DMS79 treated with DMSO at 0.1 percent for 48 hours (cell line): ENCODE measurements at places on chromosomes 2 and 18.
A peak's percentile ranks its signal among the peaks of the same experiment; 100 is the strongest.

DNA sequence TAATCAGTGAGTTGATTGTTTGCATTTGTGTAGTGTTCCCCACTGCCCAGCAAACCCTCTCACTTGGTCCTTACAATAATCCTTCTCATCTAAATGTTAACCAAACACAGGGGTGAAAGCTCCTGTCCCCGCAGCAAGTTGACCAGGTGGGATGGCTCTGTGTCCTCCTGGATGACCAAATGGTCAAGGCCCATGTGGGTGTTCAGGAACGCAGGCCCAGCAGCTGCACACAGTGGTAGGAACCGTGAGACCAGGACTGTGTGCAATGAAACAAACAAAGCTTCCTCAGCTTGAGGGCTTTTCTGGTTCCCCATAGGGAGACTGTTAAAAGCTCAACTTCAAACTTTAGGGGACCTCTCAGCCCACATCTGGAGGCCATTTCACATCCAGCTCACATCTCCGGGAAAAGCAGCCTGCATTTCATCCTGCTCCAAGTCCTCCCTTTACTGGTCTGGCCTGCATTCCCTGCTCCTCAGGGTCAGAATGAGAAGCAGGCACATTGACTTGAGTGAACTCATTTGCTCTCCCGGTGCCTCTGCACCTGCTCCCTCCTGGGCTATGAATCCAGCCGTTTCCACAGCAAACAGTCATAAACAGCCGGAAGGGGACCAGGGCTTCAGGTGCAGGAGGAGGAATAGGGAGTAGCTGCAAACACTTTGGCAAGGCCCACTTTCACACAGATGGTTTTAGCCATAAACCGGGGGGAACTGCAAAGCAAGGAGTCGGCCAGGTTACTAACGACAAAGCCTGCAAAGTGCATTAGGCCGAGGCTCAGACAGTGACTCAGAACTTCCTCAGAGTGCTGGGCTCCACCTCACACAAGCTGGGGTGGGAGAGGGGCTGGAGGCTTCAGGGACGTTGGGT lies 144.7 kb downstream of the CAPN13 start:
- DNase-seq: no peak

DNA sequence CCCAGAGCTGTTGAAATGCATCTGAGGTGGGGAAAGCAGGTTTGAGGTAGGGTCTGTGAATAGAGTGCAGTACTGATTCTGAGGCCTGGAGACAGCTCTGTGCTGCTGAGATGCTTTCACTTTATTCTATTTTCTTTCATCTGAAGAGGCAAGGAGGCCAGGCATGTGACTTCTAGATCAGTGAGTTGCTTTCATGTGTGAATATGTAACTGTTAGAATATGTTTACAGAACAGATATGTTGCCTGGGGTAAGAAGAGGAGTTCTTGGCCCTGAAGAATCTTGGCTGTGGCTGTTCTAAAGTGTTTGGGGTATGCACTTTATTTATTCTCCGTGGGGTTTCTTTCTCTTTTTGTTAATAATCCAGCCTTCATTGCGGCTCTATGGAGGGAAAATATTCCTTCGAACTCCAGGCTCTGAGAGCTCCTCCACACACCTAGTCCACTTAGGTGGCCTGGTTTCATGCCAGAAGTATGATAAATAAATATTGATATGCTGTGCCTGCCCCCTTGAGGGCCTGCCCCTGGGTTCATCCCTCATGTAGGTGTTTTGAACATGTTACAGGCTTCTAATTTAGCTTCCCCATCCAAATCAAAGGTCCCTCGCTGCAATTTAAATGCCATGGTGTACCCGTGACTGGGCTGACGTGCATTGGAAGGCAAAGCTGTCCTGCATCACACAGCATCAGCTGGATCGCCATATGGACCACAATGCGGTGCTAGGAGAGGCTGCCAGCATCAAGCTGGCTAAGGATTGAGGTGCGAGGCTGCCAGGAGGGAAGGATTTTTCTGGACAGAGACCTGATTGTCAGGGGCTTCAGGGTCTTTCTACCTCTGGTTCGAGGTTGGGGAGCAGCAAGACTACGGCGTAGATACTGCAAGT lies 102.9 kb downstream of the PRKCE start:
- DNase-seq: peak; percentile 39

- peak; percentile 93 for DNase-seq
Measured at GRCh38 chr2:27380626-27381545, at the start of gene ZNF513. Gene ZNF513, minus strand, starts transcription at chr2:27380734. Its CDS starts 208 bp downstream, at chr2:27380526.

DNA sequence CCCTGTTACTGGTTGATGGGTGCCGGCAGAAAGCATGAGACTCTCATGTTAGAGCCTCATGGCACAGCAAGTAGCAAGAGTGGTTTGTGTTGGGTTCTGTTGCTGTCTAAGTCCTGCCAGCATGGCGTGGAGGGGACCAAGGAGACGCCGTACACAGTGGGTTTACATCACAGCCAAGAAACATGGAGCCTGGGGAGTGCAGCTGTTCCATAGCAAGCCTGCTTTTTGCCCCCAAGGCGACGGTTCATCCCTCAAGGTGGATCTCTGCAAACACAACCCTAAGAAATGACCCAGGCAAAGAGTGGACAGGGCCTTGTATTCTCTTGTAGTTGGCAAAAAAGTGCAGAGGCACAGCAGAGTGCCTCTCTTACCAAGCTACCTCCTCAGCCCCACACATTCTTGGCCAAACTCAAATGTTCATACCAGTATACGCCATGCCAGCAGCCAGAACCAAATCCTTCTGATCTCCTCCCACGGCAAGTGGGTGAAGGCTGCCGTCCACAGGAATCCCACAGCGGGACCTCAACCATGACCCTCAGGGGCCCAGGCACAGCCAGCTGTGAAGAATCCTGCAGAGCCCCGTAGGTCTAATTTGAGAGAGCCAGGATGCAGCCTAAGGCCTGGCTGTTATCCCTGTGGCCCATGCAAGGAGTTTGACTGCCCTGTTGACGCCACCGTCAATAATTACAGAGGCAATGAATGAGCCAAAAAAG lies 19.0 kb downstream of the SNED1 start:
- DNase-seq: no peak

DNA sequence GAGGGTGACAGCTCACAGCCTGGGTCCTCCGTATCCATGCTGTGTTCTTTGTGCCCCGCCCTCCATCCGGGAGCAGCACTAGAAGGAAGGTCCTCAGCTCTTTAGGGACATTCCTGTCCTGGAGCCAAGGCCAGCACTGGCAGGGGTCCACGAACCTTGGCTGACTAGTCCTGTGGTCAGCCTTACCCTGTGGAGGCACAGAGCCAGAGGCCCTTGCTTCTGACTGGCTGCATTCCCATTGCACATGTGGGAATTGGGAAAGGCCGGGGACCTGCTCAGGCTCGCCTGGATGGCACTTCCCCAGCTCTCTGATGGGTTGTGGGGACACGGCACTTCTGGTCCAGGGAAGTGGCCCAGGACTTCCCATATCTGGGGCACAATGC lies 24.9 kb upstream of the RHOB start:
- no peak for DNase-seq

DNA sequence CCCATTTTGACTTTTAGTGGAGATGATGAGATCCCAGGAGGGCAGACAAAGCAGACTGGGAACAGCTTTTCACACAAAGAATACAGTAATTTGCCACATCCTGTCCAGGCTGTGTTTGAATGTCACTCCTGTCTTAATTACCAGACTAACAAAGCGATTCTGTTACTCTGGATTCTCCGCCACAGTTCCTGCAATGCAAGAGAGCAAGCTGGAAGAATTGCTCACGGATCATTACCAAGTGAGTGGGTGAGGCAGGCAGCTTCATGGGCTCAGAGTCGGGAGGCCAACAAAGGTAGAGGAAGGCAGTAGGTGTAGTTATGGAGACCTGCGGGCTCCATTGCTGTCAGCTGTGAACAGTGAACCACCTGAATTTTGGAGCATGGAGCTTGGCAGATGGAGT lies 250.5 kb upstream of the ATP5MC3 start:
- DNase-seq: peak; percentile 90

- no peak for DNase-seq
Measured at GRCh38 chr2:238738917-238739316, 109.0 kb upstream of the TWIST2 start.

GRCh38 chr2:105100046-105100840 lies 62.4 kb downstream of the MRPS9 start:
- DNase-seq: no peak

GRCh38 chr18:24841536-24841935 lies 381.1 kb downstream of the HRH4 start:
- DNase-seq: no peak

DNA sequence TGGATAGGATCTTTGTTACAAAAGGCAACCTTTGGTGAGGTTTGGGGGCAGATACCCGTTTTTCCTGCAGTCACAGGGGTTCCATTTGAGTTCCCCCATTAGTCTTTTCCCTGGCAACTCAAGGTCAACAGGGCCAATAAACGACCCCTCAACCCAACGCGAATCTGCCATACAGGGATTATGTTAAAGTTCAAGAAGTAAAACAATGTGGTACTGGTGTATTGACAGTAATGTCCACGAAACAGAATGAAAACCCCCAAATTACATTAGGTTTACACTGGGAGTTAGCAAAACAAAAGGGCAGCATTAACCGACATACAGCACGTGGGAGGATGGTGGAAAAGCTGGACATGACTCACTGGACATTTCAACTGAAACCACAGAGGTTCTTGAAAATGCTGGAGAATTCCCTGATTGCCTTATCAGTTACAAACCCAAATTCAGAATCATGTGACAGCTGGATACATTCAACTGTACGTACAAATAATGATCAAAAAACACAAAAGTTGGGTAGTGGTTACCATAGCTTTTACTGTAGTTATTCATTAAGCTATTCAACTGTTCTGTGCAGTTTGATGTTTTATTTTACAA lies 4.9 kb upstream of the IMP4 start:
- DNase-seq: no peak
